ENCODE measurements at places on chromosomes 3 and 15.
A peak's percentile ranks its signal among the peaks of the same experiment; 100 is the strongest.

GRCh38 chr3:27721717-27722564, at the start of gene EOMES:
TSS of gene EOMES (minus strand) at chr3:27722323. CDS start at chr3:27722294, 29 bp downstream.
- peak; percentile 77 for DNase-seq

DNA sequence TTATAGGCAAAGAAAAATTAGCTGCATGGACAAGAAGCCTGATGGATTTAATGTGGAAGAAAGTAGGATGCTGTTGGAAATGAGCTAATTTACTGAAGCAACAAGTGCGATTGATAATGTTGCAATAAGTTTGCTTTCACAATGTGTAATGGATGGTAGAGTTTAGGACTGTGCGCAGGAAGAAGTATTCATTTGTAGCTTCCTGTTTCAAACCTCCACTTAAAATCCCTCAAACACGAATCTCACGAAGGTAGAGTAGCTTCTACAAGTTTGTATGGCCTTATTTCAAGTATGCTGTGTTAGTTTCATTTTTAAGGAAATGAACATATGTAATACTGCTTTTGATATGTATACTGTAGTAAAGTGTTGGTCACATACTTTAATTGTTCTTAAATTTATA, 42.3 kb downstream of the KCNH8 start:
- no peak for DNase-seq

DNA sequence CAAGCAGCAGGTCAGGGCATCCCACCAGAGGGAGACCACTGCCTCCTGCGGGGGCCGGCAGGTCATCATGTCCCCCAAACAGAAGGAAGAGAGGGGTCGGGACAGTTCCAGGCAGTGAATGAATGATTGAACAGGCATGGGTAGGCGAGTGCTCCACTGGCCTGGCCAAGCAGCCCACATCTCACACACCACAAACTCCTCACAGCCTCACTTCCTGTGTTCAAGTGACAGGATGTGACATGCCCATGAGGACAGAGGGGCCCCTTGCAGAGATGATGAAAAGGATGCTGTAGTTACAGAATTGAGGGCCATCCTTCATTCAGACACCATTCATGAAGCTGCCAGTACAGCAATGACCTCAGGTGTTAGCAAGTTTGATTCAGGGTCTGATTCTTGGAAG, 3.7 kb downstream of the IQSEC1 start:
- DNase-seq, result peak; percentile 54

DNA sequence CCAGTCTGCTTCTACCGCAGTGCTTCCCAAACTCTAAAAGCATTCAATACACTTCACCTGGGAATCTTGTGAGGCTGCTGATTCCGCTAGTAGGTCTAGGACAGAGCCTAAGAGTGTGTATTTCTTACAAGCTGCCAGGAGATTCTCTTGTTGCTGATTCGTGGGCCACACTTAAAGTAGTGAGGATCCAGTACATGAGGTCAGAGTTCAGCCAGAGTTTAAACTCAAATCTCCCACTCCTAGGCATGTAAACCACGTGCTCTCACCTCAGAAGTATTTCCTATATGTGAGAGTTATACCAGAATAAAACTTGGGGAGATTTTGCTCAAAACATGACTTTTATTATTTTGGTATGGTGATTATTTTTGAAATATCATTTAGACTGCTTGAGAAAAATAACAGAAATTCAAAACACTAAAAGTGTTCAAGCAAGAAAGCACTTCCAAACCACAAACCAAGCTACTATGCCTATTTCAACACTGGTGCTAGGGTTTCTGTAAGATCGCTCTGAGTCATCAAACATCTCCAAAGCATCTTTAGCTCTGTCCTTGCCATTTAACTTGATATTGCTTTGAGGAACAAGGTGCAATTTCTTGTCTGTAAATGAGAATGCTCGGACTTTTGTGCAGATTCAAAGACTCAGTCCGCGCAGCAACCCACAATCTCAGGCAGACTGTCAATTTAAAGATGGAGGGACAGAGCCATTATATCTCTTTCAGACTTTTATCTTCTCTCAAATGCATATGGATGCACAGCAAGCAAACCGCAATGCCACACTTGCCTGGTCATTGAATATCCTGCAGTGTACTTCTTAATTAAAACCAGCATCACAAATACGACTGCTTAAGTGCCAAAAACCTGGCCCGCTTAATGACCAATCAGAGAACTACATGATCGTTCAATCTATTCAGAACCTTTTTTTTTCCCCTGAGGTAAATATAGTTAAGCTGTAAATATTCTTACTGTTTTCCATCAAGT, 59.8 kb downstream of the AGTR1 start:
- DNase-seq, result no peak

- no peak for DNase-seq
Measured at GRCh38 chr15:39781147-39781966, 1.3 kb downstream of the FSIP1 start.

All from activated naive CD8-positive, alpha-beta T cell treated with anti-CD3 and anti-CD28 coated beads, Interleukin-2, amount 50 U/mL, for 24 hours (primary cell).